ENCODE measurements at places on chromosomes 1 and 21.

DNA sequence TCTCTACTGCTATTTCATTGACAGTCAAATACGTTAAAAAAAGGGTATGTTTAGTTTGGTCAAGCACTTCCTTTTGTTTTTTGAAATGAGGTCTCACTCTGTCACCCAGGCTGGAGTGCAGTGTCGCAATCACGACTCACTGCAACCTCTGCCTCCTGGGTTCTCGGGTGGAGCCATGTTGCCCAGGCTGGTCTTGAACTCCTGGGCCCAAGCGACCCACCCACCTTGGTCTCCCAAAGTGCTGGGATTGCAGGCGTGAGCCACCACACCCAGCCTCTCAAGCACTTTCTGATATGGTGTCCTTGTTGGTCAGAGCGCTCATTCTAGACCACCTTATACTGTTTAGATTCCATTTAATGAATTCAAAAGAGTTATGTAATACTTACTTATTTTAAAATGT lies 20.9 kb upstream of the RHBDL2 start:
- no peak for DNase-seq

DNA sequence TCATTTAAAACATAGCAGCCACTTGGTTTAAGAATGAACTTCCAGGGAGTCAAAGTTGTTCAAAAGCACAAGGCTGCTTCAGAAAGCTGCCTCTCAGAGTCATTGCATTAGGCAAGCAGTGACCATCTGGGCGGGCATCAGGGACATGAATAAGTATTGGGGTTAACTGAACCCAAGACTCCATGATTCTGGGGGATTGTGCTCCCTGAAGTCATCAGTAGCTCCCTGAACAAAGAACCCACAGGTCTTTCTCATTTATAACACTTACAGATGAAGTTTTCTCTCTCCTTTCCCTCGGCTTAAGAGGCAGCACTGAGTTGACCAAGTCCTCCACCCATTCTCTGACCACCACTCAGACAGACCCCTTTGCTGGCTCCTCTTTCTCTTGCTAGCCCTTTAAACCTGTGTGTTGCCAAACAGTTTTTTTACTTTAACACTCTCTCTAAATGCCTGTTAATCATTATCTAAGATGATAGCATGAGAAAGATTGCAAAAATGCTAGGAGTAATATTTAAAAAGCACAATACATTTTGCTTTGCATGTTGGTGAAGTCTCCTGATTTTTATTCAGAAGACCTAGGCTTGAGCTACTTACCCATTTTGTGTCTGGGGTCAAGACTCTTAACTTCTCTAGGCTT lies 77.0 kb upstream of the ARHGAP29 start:
- no peak for DNase-seq

DNA sequence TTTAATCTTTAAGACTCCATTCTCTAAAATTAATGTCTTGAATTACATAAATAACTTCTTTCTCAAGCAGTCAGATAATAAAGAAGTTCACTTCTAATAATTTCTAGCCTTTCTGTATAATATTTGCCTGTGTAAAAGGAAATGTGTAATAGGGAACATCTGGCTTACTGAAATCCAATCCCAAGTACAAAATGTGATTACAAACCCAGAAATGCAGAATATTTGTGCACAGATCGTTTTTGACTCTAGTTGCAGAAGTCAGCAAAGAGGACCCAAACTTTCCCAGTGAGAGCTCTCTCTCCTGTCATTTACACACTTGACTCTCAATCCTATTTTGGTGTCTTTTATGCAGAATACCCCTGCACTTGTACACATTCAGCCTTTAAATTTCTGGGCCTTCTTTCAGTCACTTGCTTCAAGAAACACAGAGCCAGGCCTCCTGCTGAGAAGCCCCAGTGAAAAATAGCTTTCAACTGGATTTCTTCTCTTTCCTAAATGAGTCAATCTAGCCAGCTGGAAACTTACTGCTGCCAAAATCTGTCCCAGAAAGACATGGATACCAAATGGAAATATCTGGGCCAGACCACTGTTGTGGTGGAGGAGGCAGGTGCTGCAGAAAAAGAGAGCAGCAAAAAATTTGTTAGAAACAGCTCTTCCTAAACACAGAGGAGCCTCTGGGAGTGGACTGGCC lies 68.5 kb upstream of the ADAM30 start:
- no peak for DNase-seq

- no peak for DNase-seq
Measured at GRCh38 chr1:229037806-229038405, 233.0 kb upstream of the RAB4A start.

GRCh38 chr1:226306425-226306824 lies 2.5 kb downstream of the LIN9 start:
- DNase-seq, result no peak

DNA sequence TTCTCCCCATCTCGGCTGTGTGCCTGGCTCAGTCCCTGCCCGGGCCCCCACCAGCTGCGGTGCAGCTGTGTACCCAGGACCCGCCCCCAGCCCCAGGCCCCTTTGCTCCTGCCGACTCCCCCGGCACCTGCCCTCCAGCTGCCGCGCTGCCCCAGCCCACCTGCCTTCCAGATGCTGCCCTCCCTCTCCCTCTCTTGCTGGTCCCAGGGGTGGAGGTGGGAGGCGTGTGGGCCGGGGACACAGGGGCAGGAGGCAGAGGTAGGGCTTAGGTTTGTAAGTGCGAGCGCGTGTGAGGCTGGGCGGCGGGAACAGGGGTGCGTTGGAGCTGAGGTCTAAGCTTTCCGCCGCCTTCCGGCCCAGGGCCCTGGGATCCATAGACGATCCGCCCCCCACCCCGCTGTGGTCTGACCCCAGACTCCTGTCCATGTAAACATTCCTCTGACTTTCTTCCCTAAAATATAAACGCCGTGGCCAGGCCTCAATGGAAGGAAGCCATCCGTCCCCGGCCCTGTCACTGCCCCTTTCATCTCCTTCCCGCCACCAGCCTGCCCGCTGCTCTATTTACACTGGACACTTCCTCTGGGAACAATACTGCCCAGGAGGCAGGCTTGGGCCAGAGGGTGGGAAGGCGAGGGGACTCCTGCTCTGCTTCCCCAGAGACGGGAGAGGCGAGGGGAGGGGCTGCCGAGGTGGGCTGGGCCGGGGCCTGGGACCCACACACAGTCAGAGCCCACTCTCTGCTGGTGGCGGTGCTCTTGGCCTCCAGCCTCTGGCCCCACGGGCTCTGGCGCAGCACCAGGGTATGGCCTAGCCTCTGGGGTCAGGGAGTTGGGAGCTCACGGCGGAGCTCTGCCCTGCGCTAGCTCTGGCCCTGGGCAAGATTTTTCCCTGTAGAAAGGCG lies 128.3 kb downstream of the CASZ1 start:
- no peak for DNase-seq

DNA sequence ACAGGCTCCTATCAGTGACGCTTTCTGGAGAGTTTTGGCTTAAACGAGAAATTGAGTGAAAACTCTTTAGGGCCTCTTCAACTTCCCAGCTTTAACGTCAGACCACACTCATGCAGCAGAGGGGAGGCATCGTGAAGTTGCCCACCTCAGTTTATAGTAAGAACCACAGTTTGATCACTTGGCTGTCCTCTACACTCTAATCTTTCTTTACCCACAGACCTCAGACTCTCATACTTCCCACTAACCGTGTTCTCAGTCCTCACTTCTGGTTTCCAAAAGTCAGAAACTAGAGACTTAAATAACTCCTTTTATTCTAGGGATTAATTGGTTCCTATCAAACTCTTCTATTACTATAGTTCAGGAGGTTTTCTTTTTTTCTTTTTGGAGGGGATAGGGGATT lies 302.2 kb downstream of the NTNG1 start:
- DNase-seq, result no peak

- peak; percentile 53 for DNase-seq
Measured at GRCh38 chr1:93056214-93056613, 22.9 kb upstream of the MTF2 start.

DNA sequence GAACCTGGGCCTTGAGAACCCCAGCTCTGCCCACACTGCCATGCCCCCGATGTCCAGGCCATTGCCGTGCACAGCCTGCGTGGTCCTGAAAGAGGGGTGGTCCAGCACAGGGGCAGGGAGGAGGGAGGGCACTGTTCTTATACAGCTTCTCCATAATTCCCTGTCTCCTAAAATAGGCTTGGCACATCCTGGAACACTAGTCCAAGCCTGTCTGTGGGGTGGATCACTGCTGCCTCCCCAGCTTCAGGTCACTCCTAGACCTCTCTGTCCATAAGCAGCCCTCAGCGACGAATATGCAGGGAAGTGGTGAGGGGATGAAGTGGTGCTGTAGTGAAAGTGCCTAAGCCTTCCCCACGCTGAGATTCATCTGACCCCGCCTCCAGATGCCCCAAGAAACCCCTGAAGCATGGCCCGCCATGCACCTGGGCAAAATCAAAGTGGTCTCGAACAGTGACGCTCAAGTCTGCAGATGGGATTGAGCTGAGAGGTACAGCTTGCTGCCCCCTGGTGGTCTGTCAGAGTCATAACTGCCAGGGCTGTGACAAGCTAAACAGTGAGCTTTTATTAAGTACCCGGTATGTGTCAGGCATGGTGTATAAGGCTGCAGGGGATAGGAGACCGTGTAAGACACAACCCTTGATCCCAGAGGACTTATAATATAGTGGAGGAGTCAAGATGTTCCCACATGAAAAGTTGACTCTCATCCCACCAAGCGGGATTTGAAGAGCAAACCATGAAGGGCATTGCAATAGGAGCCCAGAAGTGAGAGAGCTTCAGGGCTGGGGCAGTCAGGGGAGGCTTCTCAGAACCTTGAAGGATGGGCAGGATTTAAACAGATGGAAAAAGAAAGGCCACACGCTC lies 66.6 kb downstream of the FAM163A start:
- DNase-seq, result peak; percentile 79

DNA sequence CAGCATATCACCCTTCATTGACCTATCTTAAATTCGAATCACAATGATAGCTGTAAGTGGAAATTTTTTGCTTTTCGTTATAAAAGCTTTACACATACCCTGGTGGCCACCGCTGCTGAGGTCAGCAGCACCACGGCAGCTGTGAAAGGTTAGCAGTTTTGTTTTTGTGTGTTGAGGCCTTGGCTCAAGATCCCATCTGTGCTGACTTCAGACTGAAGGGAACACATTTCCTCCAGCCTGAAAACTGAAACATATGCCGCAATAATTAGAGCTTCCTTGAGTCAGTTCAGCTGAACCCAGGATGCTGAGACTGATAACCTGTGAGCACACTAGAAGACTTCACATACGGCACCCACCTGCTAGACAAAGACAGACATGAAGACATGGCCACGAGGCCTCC lies 103.0 kb downstream of the SMYD3 start:
- DNase-seq, result no peak
